ENCODE measurements at places on chromosomes 1 and 21.

GRCh38 chr1:216832192-216832591 lies 109.0 kb upstream of the ESRRG start:
- no peak for DNase-seq

- DNase-seq = no peak
Measured at GRCh38 chr1:152458384-152459185, 44.5 kb upstream of the CRNN start.

DNA sequence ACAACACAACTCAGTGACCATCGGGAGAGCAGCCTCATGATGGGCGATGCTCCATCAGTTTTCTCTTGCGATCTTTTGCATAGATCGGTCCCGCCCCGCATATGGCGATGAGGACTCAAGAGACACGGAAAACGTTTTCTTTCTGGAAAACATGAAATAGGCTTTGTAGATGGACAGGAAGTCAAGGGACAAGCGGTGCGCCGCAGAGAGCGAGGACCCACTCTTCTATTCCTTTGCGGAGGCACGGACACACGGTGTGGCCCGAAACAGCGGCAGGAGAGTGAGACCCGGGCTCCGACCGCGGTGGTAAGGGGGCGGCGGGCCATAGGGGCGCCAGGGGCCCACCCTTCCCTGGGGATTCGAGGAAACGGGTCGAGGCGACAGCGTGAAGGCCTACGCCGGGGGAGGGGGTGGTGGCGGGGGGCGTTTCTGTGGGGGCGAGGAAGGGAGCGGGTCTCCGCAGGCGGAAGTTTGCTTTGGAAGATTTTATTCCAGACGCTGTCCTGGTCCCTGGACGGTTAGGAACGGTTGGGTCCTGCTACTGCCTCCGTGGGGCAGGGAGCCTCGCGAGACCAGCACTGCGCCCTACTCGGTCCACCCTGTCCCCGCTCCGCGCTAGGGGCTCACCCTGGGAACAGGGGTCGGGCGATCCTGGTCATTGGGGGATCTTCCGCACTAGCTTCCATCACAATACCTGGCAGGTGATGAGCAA lies 796 bp upstream of the TDRKH start:
- DNase-seq = no peak

DNA sequence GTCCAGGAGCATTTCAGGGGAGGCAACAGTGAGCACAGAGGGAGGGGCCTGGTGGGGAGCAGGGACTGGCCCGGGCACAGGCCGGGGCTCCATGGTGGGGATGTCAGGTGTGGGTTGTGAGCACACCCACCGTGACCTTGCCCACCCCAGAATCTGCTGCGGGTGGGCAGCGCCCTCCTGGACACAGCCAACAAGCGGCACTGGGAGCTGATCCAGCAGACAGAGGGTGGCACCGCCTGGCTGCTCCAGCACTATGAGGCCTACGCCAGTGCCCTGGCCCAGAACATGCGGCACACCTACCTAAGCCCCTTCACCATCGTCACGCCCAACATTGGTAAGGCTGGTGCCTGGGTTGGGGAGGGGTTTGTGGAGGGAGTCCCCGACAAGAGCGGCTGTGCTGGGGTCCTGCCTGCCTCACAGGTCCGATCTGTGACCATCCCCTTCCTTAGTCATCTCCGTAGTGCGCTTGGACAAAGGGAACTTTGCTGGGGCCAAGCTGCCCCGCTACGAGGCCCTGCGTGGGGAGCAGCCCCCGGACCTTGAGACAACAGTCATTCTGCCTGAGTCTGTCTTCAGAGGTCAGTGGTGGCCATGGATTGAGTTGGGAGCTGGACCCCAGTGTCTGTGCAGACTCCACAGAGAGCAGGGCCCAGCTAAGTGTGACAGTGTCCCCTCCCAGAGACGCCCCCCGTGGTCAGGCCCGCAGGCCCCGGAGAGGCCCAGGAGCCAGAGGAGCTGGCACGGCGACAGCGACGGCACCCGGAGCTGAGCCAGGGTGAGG lies 14.3 kb downstream of the PSRC1 start:
- DNase-seq = no peak

DNA sequence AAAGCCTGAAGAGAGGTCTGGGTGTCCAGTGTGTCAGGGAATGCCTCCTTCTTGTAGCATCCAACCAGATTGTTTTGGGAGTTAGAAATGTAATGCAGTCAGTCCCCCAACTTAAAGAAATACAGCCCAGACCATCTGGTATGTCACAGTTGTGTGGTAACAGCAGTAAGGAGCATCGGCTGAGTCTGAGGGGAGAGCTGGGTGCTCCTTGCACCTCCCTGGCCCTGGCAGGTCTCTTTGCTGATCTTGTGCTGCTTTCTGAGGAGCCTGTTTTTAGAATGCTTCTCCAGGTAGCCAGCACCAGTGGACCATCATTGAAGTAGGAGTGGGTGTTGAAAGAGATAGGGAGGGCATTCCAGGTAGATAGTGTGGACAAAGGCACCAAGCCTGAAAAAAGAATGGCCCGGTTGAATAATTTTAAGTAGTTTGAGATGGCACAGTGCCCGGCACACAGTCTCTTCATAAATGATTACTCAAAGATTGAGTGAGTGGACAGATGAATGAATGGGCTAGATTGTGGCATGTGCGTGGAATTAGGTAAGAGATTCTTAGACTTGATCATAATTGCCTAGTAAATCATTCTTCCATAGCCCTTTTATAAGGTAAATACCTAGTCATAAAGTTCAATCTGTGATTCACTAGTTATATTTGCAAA lies 46.5 kb downstream of the LAMC1 start:
- DNase-seq = peak; percentile 48

- DNase-seq = no peak
Measured at GRCh38 chr1:200660719-200661118, 9.0 kb downstream of the DDX59 start.

GRCh38 chr1:54273092-54273794 lies 73.3 kb downstream of the MRPL37 start:
- no peak for DNase-seq

GRCh38 chr1:216779686-216780085 lies 56.5 kb upstream of the ESRRG start:
- no peak for DNase-seq

DNA sequence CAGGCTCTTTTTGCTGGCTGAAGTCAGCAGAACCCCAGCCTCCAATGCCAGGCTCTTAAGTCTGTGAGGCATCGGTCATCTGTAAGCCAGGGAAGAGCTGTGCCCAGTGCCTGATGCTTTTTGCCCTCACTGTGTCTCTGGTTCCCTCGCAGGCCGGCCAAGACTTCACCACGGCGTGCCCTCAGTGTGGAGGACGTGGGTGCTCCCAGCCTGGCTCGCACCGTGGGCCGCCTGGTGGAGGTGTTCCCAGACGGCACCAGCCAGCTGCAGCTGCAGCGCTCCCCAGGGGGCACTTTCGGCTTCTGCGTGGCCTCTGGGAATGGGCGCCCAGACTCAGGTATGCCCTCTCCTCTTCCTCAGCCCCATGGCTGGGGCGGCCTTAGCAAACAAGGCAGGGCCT lies 32.5 kb downstream of the KIAA1614 start:
- no peak for DNase-seq

- DNase-seq = no peak
Measured at GRCh38 chr1:5509664-5510452, 482.4 kb downstream of the NPHP4 start.

GRCh38 chr1:196121181-196121580 lies 487.1 kb downstream of the KCNT2 start:
- DNase-seq = no peak

- no peak for DNase-seq
Measured at GRCh38 chr1:31748365-31748764, 15.8 kb downstream of the ADGRB2 start.

DNA sequence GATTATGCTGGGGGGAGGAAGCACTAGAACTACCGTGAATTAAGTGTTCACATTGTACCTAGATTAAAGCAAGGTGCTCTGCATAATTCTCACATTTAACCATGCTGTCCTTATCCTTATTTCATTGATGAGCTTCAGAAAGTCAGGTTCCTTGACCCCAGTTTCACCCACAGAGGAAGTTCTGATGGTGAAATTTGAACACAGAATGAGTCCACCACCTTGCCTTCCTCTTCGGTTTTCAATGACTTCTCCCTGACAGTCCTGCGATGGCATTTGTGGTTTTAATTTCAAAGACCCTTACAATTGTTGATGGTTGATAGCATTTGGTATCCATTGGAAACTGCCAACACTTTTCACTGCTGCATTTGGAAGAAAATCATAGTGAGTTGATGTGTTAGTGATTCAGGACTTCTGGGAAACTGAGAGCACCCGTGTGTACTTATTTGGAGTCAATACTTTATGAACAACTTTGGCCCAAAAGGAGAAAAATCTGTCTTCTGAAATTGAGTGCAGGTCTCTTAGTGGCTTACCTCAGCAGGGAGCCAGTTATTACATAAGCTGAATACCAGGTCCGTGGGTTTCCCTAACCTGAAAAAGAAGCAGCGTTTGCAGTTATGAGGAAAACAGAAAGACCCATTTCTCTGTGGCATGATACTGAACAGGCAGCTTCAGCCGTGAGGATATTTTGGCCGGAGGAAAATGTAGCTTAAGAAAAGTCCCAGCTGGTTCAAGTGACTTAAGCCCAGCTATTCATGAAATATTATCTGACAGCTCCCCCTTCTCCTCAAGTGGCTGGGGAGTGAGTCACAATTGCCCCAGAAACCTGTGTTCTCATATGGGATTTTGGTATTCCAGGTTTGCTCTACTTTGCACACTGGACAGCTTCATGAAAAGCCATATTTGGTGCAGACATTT lies 47.5 kb downstream of the ROR1 start:
- DNase-seq = no peak

- no peak for DNase-seq
Measured at GRCh38 chr1:159831412-159832141, 4.9 kb downstream of the SLAMF8 start.

DNA sequence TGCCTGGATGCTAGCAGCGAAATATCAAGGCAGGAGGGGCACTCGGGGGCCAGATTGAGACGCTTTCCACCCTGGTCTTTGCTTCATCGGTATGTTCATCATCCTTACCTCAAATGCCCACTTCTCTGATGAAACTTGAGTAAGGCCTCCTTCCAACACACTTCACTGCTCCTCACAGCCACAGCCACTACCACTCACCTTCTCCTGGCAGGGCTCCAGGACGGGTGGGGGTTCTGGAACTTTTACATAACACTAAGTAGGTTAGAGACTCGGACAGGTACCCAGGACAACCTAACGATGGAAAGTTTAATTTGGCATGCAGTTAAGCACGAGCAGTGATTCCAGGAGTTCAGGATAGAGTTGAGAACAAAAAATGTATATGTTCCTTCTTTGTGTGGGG lies 73.9 kb upstream of the SPAG17 start:
- no peak for DNase-seq

DNA sequence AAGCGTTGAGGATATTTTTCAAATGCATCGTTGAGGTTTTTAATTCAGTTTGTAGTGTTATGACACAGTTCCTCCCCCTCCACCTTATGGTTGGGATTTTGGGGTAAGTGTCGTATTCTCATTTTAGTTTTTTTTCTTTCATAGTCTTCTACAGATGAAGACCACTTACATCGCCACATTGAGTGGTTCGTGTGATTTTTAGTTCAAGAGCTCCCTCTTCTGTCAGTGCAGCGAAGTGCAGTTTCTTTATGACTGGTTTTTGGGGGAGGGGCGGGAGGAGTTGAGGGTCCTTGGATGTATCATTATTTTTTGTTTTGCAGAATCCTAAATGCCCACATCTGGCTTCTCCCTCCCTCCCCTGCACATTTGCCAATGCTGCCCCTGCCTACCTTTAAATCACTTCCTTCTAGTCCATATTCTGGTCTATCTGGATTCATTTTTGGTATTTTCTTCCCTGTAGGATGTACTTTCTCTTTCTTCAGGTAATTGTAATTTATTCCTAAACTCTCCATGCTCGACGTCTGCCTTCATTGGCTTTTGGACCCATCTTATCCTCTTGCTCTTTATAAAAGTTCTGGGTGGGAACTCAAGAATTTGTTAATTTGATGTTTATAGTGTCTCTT lies 433.1 kb downstream of the CAMTA1 start:
- no peak for DNase-seq

DNA sequence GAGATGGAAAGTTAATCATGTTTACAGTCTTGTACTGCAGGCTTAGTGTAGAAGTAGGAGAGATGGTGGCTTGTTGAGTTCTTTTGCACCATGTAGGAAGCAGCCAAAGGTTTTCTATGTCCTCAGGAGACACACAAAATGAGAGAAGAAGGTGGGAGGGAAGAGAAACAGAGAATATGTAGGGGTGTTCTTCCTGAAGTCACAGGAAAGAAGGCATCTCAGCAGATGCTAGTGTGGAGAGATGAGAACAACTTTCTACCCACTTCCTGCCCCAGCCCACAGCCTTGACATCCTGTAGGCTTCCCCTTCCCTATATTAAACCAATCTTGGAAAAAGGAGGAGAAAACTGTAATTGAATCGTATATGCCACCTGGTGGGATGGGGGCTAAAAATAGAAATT lies 217.0 kb downstream of the S1PR1 start:
- no peak for DNase-seq

DNA sequence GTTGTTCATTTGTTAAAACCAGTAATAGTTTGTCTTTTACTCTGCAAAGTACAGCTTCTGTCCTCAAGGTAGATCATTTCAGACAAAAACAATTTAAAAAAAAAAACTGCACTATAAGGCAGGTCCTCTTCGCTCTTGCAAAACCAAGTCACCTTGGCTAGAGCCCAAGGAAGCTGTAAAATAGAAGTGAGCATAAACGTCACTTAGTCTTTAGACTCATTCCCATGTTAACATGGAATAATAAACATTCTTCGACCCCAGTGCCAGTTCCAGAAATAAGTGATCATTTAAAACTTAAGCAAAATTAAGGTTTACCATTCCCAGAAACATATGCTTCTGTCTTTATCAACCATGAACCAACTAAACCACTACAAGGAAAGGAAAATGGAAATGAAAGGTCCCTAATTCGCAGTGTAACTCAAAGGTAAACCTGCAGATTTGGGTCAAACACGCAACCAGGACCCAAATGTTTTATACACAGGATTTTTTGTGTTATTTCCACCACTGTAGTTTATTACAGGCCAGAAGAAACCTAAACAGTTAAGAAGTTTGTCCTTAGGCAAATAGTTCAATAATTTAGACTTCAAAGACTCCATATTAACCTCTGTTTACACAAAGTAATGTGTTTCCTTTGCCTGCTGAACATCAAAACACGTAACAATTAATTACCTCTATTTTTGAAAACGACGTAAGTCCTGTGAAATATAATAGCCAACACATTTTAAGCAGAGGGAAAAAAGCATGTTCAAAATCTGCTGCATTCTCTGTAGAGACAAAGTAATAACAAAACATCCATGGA lies 54.6 kb downstream of the TGFBR3 start:
- DNase-seq = no peak

DNA sequence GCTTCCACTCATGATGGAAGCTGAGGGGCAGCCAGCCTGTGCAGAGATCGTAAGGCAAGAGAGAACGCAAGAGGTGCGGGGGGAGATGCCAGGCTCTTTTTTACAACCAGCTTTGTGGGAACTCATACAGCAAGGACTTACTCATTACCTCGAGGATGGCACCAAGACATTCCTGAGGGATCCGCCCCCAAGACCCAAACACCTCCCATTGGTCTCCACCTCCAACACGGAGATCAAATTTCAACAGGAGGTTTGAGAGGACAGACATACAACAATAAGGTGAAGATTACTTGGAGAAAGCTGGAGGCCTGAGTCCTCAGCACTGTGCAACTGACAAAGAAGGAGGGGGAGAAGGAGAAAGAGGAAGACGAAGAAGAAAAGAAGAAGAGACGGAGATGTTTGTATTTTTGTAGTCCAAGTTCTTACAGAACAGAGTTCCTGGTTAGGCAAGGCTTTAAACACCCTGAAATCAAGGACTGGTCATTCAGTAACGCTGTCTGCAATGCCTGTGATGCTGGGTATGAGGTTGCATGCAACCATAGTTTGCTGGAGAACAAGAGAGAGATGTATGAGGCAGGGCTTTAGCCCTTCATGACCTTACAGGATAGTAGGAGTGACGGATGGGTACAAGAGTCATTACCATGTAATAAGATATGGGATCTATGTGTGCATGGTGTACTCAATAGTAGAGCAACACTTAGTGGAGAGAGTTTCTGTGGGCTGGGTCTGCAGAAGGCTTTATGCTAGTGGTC lies 19.7 kb upstream of the GALNT2 start:
- DNase-seq = no peak

Data from epithelial cell of prostate (primary cell).